ENCODE measurements at places on chromosomes 1 and 21.

DNA sequence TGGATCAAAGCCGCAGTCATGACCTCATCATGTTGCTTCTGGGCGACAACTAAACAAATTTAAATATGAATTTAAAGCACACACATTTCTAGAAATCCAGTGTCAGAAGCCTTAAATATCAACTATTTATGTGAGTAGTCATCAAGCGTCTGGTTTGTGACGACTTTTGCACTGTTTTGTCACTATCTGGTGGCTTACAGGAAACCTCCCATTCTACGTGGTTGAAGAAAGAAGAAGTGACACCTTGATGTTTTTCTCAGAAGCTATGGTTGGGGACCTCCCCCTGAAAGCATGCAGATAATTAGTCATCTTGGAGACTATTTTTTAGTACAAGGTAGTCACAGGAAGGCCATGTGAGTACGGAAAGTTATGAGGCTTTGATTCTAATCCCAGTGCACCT is 58.5 kb downstream of the TENT5C start:
- H3K36me3 ChIP-seq, result no peaks in the 10 kb centered on the region
- peak overlapping the region; percentile 27 for H3K27ac ChIP-seq
- peaks cover 70% of the 10 kb centered on the region for H3K4me1 ChIP-seq
- no peak overlapping the region for H3K4me3 ChIP-seq

DNA sequence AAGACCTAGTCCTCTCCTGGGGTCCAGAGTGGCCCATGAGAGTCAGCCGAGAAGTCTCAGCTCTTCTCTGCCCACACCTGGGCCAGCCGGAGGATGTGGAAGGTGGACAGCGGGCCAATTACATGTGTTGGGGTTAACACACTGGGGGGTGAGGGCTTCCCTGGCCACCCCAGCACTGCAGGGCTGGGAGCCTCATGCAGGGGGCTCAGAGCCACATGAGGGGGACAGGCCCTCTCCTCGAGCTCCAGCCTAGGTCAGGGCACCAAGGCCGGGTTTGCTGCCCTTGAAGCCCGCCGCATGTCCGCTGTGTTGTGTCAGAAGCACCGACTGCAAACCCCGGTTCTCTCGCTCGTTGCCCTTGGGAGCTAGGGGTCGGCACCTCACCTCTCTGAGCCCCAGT is 30.5 kb downstream of the LHX4 start:
- DNase-seq, result no peak
- no peaks in the 10 kb centered on the region for H3K36me3 ChIP-seq
- H3K4me1 ChIP-seq, result no peaks in the 10 kb centered on the region
- H3K27me3 ChIP-seq, result peaks cover 13% of the 10 kb centered on the region
- H3K27ac ChIP-seq, result no peak overlapping the region

DNA sequence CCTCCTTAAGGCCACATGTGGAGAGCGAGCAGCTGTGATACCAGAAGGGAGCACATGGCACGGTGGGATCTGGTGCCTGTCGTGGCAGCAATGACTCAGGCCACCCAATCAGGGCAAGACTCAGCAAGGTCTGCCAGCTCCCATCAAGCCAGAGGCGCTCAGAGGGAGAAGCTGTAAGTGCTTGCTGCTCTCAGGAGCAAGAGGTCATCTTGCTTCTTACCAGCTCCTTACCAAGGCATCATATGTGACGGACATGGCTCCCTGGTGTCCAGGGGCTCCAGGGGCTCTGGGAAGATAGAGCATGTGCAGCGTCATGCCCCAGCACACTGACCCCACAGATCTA is 72.9 kb downstream of the ITPKB start:
- no peak overlapping the region for H3K27ac ChIP-seq
- H3K27me3 ChIP-seq, result no peaks in the 10 kb centered on the region
- no peak overlapping the region for H3K4me3 ChIP-seq
- no peak for DNase-seq

DNA sequence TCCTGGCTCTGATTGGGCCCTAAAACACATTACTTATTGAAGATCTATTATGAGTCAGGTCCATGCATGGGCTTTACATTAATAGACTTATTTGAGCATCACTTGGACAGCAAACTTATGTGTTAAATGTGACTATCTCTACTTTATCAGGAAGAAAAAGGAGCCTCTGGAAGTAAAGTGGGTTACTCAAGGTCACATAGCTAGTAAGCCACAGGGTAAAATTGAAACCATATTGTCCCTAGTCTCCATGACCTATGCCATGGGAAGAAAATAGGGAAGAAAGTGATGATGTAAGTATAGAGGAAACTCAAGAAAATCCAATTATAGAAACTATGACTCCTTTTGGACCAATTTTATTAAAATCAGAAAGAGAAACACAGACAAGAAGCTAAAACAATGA is 555.3 kb downstream of the NUF2 start:
- no peaks in the 10 kb centered on the region for H3K36me3 ChIP-seq
- no peak for DNase-seq
- H3K4me1 ChIP-seq, result no peaks in the 10 kb centered on the region
- no peak overlapping the region for H3K27ac ChIP-seq
- no peaks in the 10 kb centered on the region for H3K27me3 ChIP-seq
- H3K4me3 ChIP-seq, result no peak overlapping the region

GRCh38 chr1:243409284-243409683 is 153.4 kb downstream of the SDCCAG8 start:
- H3K27ac ChIP-seq, result no peak overlapping the region
- no peak for DNase-seq
- H3K4me1 ChIP-seq, result no peaks in the 10 kb centered on the region
- no peak overlapping the region for H3K4me3 ChIP-seq
- H3K36me3 ChIP-seq, result no peaks in the 10 kb centered on the region

- no peak for DNase-seq
- H3K36me3 ChIP-seq, result peaks cover 54% of the 10 kb centered on the region
Observed at GRCh38 chr1:27811741-27812500, 18.7 kb upstream of the PPP1R8 start.

- no peak overlapping the region for H3K27ac ChIP-seq
- H3K4me1 ChIP-seq, result no peaks in the 10 kb centered on the region
- no peak overlapping the region for H3K4me3 ChIP-seq
- DNase-seq, result no peak
- no peaks in the 10 kb centered on the region for H3K27me3 ChIP-seq
- peaks cover 34% of the 10 kb centered on the region for H3K36me3 ChIP-seq
Observed at GRCh38 chr1:226978432-226979114, 38.5 kb downstream of the COQ8A start.

DNA sequence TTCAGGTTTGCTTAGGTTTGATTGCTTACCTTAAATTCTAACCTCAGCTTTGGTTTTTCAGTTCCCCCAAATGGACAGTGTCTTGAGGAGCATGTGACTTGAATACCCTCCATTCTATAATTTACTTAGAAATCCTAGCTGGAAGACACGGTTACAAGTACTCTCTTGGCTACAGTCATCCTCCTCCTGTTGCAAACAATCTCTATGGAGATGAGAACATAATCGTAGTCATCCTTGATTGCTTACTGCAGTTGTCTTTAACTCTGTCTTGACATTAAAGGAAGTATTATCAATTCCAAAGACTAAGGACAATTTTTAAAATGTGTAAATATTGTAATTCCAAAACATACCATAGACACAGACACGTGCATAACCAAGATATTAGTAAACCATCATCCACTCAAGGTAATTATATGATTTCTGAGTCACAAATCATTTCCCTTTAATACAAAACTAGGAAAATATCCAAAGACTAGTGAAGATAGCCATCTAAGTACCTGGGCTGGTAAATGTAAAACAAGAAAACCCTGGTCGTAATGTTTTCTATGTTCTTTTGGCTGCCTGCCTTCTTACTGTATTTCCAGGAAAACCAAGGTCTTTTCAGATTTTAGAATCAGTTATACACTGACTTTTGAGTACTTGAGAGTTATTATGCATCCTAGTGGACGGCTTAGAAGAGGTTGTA is 149.9 kb downstream of the CHRM3 start:
- no peak for DNase-seq
- H3K27ac ChIP-seq, result no peak overlapping the region
- no peaks in the 10 kb centered on the region for H3K27me3 ChIP-seq
- H3K4me1 ChIP-seq, result no peaks in the 10 kb centered on the region
- H3K4me3 ChIP-seq, result no peak overlapping the region
- no peaks in the 10 kb centered on the region for H3K36me3 ChIP-seq

DNA sequence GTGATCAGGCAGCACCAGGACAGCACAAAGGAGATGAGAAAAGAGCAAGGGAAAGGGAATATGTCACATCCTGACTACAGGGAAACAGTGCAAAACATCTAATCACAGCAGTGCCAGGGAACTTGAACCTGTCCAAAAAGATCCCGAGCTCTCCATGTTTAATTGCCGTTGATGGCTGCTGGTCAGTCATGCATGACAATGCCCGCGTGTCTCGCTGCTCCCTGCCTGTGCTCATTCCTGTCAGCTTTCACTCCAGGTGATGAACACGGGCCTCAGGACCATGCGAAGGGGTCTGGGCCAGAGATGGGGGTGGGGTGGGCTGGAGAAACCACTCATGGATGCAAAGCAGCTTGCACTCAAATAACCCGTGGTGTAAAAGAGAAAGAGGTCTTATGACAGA is 287.0 kb downstream of the GPATCH2 start:
- no peaks in the 10 kb centered on the region for H3K4me1 ChIP-seq
- H3K27me3 ChIP-seq, result no peaks in the 10 kb centered on the region
- no peaks in the 10 kb centered on the region for H3K36me3 ChIP-seq
- no peak for DNase-seq

DNA sequence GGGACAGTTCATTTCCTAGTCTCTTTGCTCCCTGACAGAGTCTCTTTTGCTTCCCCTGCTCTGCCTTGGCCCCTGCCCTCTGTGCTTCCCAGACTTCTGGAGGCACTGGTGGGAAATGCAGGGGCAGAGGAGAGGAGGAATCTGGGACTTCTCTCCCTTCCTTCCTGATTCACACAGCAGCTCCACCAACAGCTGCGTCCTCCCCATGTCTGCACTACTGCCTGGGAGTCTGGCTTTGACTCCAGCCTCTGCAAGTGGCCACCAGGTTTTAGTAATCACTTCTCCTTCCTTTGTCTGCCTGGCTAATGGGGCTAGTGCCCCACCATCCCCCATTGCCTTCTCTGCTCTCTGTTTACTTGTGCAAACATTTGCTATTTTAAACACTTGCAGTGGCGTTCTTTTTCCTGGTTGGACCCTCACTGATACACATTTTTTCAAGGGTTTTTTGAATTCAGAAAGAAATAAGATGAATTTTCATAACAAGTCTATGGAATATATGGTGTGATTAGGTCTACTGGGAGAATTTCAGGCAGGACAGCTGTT is 21.9 kb downstream of the FASLG start:
- DNase-seq, result no peak
- no peak overlapping the region for H3K4me3 ChIP-seq
- peaks cover 18% of the 10 kb centered on the region for H3K4me1 ChIP-seq
- H3K27me3 ChIP-seq, result no peaks in the 10 kb centered on the region

DNA sequence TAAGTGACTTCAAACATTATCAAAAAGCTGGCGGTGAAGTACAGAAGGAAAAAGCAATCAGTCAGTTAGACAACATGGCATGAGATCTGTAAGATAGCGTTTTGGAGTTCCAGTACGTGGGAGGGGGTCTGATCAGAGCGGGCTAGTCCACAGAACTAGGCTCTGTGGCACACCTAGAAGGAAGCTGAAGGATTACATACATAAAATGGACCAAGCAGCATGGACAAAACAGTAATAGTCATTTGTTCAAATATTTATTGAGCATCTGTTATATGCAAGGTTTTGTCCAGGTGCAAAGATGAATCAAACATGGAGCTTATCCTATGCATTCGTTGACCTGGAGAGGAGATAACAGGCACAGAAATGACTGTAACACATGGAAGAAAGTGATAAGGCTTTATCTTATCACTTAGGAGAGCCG is 22.9 kb upstream of the PLA2G2E start:
- H3K27me3 ChIP-seq, result no peaks in the 10 kb centered on the region
- H3K4me1 ChIP-seq, result no peaks in the 10 kb centered on the region
- H3K36me3 ChIP-seq, result no peaks in the 10 kb centered on the region
- H3K27ac ChIP-seq, result no peak overlapping the region

DNA sequence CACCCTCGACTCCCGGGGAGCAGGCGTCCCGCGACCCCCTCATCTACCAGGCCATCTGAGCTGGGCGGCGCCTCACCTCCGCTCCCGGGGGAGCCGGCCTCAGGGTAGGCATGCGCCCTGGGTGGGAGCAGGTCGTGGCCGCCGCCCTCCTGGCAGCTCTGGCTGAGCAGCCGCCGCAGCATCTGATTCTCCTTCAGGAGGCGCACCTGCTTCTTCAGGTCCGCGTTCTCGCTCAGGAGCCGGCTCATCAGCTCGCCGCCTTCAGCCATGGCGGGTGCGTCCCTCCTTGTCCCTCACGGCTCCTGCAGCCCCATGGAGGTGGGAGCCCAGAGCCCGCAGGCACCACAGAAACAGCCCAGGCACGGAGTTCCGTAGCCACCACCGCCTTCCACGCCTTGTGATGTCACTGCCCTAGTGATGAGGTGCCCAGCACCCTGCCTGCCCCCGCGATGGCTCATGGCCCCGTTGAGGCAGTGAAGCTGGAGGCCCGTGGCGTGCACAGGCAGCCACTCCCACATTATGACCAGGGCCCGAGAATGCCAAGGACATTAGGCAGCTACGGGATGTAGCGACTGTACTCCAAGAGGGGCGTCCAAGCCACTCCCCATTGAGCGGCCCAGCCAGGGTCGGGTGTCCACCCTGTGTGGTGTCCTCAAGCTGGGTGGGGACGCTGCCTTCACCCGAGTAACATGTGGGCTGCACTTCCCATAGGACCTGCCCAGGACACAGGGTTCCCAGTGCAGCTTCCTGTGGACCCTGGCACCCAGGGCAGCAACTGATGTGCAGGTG is 1.5 kb downstream of the SPATC1L start:
- no peaks in the 10 kb centered on the region for H3K27me3 ChIP-seq
- H3K27ac ChIP-seq, result no peak overlapping the region

GRCh38 chr1:88737338-88737927 is 53.4 kb downstream of the PKN2 start:
- H3K4me3 ChIP-seq, result no peak overlapping the region
- no peaks in the 10 kb centered on the region for H3K27me3 ChIP-seq
- no peak overlapping the region for H3K27ac ChIP-seq
- H3K36me3 ChIP-seq, result peaks cover 3% of the 10 kb centered on the region
- H3K4me1 ChIP-seq, result peaks cover 13% of the 10 kb centered on the region
- no peak for DNase-seq

DNA sequence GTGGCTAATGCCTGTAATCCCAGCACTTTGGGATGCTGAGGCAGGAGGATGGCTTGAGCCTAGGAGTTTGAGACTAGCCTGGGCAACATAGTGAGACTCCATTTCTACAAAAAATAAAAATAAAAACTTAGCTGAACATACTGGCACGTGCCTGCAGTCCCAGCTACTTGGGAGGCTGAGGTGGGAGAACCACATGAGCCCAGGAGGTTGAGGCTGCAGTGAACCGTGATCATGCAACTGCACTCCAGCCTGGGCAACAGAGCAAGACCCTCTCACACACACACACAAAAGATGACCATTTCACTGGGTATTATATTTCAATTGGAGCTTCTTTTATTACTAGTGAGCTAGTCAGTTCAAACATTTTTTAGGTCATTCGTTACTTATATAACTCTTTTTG is 116.9 kb upstream of the SLC35F3 start:
- no peaks in the 10 kb centered on the region for H3K36me3 ChIP-seq
- H3K4me1 ChIP-seq, result no peaks in the 10 kb centered on the region
- no peak for DNase-seq
- H3K27me3 ChIP-seq, result peaks cover 7% of the 10 kb centered on the region
- no peak overlapping the region for H3K4me3 ChIP-seq
- H3K27ac ChIP-seq, result no peak overlapping the region

GRCh38 chr1:151060657-151061421 is 642 bp downstream of the MLLT11 start:
- H3K4me3 ChIP-seq, result peak overlapping the region; percentile 64
- no peak overlapping the region for H3K27ac ChIP-seq
- H3K36me3 ChIP-seq, result peaks cover 15% of the 10 kb centered on the region
- no peaks in the 10 kb centered on the region for H3K27me3 ChIP-seq
- H3K4me1 ChIP-seq, result peaks cover 27% of the 10 kb centered on the region

Data from CD4-positive, alpha-beta T cell (primary cell).